ENCODE measurements at places on chromosomes 12 and 14. TPM values are rescaled to one million over a fixed set of nuclear protein-coding genes. Genes with fewer than 3 reads are reported as not detected.

DNA sequence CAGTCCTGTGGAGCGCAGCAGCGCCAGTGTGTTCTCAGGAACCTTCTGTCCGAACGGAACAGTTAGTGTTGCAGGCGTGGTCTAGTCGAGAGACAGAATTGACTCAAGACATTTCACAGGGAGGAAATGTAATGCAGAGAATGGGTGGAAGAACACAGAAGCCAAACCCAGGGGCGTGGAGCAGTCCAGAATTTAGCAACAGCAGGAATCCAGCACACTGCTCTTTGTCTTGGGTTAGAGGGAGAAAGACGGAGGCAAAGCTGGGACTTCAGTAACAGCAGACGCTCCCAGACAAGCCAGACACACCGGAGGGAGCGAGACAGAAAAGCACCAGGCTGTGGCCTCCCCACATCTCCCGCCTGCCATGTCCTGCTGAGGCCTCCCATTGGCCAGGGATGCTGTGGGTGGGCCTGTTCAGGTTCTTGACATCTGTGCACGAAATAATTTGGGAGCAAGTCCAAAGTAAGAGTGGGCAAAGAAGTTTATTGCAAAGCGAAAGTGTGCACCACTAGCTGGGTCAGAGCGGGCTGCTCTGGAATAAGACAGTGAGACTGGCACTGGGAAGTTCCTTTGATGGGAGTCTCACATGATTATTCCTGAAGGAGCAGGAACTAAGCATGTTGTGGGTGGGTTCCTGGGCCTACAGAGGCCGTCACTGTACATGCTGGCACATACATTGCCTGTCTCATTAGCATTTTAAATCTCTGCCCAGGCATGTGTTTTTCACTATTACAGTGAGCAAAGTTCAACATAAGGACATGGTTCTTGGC is 339.3 kb upstream of the SFSWAP start:
- DNase-seq: no peak

DNA sequence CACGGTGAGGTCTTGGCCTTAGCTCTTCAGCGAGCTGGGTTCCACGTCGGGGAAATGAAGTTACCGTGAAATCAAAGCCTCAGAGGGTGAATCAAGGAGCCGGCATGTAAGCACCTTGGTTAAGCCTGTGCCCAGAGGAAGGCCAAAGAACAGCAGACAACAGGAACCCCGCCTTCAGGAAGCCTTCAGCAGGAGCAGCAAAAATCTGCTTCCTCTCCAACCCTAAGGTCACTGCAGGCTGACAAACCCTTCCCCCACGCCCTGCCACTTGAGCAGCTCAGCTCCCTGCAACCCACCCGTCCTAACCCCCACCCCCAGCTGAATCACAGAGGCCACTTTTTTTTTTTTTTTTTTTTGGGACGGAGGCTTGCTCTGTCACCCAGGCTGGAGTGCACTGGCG is 72.9 kb upstream of the LTA4H start:
- DNase-seq: peak; percentile 44

DNA sequence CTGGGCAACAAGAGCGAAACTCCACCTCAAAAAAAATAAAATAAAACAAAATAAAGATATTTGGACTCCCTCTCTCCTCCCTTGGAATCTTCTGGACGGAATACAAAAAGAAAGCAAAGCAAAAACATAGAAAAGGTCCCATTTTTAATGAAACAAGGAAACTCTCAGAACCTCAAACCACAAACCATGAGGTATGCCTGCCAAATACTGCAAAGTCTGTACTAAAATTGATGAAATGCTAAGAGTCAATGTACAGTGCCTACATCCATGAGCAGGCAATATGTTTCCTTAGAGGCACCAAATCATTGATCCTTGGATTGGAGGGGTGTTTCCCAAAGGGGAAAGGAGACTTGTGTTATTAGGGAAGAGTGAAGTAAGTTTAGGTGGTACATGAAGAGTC is 8.2 kb upstream of the RPS6KA5 start:
- DNase-seq: no peak

DNA sequence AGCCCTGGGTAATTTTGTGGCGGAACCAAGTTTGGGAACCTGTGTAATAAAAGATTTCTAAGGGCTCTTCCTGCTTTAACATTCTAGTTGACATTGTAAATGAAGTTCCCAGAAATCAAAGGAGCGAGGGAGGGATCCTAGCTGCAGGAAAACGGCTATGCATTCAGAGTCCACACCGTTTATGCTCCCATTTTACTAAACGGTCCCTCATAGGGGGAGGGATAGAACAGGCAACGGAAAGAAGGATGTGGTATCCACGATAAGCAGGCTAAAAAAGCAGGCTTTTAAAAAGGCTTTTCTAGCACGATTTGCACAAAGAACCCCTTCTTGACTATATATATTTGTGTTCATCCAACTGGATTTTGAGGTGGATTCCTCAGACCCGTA is 559 bp downstream of the SYNJ2BP start:
- DNase-seq: no peak

The RNFT2 gene
- total RNA-seq: 0.45 TPM

The GPATCH2L gene
- total RNA-seq: 22.8 TPM

- DNase-seq: no peak
Observed at GRCh38 chr12:1634149-1634548, 5.1 kb downstream of the WNT5B start.

The MYH6 gene
- 4,258 TPM for total RNA-seq
